ENCODE measurements at places on chromosomes 12 and 14.

DNA sequence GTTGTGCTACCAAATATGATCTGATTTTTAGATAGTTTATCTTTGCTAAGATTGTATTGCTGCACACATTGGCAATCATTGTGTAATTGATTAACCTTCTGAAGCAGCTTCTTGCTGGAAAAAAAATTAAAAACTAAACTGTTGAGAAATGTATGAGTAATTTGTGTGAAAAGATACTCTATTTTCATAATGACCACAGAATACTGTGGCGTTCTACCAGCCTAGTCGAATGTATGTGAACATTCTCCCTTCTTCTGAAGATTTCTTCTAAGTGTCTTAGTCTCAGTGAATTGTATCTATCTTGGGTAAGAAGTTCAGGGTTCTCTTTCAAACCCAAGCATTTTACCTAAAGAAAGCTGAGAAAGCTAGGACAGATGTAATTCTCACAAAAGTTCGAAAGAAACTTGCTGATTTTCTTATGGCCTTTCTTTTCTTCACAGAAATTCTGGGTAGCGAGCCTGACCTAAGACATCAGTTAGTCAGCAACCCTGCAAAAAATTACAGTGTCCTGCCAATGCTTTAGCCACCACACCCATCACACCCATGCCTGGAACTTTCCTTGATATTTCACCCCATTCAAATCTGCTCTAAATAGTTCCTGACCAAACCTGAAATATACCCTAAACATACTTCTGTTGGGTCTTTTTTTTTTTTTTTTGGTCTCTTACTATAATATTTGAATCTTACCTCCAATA lies 27.1 kb upstream of the C12orf71 start:
- DNase-seq, result no peak

GRCh38 chr12:47776471-47777143 lies 3.6 kb downstream of the SLC48A1 start:
- DNase-seq, result no peak

DNA sequence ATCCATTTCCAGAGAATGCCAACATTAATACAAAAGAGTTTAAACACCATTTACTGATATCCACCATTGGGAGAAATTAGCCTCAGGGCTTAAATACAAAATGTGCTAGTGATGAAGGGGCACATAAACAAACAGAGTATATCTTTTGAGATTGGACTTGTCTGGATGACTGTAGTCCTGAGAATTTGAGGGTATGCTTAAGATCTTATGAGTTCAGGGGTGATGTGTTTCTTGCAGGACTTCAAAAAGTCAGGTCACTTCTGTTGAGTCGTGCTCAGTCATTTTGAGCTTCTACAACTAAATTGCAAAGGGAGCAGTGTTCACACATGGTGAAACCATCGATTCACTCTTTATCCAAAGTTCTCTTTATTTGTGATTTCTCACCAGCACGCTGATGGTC lies 425.7 kb downstream of the ATP23 start:
- no peak for DNase-seq

- no peak for DNase-seq
These were observed 1.4 kb downstream of the ZNF385A start for GRCh38 chr12:54383041-54383609.

DNA sequence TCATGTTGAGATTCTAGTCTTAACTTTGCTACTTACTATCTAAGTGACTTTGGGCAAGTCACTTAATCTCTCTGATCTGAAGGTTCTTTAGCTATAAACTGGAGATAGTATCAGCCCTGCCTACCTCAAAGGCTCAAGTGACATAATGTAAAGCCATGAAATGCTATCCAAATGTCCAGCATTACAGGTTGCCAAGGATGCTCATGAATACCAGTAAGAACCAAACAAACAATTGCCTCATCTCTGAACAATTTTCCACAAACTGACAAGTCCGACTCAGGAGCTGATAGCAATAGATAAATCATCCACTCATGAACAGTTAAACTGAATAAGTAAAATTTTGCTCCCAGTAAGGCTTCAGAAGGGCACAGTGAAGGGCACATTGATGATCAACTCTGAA lies 51.5 kb downstream of the LMNTD1 start:
- DNase-seq, result no peak

DNA sequence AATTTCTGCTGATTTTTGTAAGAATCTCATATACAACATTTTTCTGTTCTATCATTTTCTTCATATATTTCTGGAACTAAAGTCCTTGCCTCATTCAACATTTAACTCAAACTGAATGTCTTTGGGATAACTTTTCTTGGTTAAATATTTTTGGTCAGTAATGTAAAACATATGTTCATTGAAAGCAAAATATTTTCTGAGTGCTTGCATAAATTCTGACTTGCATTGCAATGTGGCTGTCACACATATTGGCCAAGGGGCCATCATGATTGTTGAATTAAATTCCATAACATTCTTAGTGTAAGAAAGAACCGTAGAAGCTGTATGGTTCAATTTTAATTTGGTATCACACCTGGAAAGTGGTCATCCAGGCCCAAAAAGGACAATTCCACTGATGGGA lies 369.4 kb downstream of the GALC start:
- DNase-seq, result no peak

DNA sequence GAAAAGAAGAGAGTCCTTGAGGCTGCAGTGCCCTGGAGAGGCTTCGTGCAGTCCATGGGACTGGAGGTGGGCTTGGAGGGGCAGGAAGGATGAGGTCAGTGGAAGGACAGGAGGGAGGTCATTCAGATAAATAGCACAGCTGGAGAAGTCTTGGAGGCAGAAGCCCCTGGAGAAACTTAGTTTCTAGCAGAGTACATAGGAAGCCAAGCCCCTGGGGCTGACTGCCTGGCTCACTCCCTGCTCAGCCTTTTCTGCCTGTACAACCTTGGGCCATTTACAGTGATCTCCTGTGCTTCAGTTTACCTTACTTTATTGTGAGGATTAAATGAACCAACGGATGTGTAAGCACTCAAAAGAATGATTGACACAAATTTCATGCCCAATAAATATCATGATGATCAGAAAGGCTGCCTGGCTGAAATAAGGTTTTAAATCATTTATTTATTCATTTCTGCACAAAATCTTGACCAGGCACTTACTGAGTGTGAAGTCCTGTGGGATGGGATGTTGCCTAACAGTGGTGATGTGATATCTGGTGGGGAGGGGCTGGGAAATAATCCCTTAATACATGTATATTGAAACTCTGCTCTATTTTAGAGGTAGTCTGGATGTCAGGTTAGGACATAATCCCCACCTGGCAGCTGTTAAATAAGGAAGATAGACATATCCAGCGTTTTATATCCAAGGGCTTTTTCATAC lies 54.3 kb downstream of the PLEKHG7 start:
- DNase-seq, result no peak

DNA sequence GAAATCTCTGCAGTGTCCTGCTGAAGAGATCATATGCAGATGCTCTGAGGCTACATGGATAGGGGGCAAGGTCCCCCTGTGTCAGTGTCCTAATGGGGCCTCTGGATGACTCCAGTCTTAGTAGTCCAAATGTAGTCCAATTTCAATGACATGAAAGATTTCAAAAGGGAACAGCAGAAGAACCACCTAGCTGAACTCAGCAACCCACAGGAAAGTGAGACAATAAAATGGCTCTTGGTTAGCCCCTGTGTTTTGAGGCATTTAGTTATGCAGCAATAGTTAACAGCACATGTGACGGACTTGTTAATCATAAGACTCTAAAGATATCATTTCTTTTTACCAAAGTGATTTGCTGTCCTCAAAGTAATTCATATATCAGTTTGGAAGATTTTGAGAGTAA lies 22.7 kb downstream of the CCDC198 start:
- DNase-seq, result no peak

- no peak for DNase-seq
These were observed 85.3 kb downstream of the LRP6 start for GRCh38 chr12:12181511-12181910.

Data from stimulated activated CD8-positive, alpha-beta memory T cell treated with anti-CD3 and anti-CD28 coated beads, Interleukin-4, amount 100 ng/mL, for 1 hour (primary cell).